Stimulated activated memory B cell treated with anti-CD40 and anti-IgM and Interleukin-4, amounts not matched to agents 10 μg/mL and 1 μg/mL and 100 μg/mL, for 72 hours (primary cell): ENCODE measurements at places on chromosomes 4 and X.

GRCh38 chr4:64001229-64001898 lies 407.9 kb downstream of the TECRL start:
- no peak for ATAC-seq

- no peak for ATAC-seq
Observed at GRCh38 chr4:139154134-139154421, 22.9 kb downstream of the ELF2 start.

DNA sequence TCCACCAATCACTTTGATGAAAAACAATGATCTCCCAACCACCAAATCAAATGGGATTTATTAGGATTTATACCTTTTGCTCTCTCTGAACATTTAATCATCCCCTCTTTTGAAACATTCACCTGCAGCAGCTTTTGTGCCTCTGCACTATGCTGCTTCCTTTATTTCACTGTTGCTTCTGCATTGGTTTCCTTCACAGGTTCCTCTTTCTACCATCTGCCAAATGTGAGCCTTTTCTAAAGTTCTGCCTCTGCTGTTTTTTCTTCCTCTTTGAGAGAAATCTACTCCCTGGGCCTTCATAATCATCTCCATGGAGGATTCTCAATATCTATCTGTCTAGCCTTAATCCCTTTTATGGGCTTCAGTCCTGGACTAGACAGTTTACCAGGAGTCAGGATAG lies 24.7 kb downstream of the CUL4B start:
- ATAC-seq = peak; percentile 72

- ATAC-seq = no peak
Observed at GRCh38 chr4:154312246-154312645, 179.4 kb downstream of the DCHS2 start.

- ATAC-seq = no peak
Observed at GRCh38 chr4:101177154-101177553, 170.2 kb downstream of the PPP3CA start.

- no peak for ATAC-seq
Observed at GRCh38 chr4:40212674-40213527, 16.1 kb downstream of the RHOH start.

DNA sequence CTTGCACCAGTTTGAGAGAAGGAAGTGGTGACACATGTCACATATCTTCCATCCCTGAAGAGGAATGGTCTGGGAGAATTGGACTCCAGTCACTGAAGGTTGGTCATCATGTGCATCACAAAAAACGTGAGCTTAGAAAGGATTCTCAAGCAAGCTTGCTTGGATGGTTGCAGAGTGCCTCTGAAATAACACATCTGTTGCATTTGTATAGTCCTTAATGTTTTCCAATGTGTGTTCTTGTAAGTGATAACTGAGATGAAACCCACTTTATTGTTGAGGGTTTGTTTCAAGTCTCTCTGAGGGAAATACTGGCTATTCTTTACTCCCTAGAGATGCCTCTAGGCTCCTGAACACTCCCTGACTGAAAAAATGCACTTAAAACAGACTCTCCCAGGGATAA lies 184.5 kb upstream of the MBNL3 start:
- no peak for ATAC-seq

GRCh38 chr4:156733582-156733981 lies 238.0 kb downstream of the PDGFC start:
- ATAC-seq = no peak

DNA sequence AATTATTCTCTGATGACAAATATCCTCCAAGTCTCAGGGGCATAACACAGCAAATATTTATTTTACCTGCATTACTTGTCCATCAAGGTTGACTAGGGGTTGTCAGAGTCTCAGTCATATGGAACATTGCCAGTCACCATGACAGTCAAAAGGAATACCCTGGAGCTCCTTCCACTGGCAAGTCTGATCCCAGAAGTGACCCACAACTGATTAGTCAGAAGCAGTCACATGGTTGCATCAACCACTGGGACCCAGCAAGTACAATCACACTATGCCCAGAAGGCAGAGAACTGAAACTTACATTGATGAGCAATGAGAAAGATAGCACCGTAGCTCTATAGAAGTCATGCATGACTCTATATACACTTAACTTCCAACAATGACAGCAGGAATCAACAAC lies 41.9 kb upstream of the SOD3 start:
- peak; percentile 41 for ATAC-seq

- no peak for ATAC-seq
Observed at GRCh38 chr4:8015512-8015911, 75.9 kb upstream of the AFAP1 start.

DNA sequence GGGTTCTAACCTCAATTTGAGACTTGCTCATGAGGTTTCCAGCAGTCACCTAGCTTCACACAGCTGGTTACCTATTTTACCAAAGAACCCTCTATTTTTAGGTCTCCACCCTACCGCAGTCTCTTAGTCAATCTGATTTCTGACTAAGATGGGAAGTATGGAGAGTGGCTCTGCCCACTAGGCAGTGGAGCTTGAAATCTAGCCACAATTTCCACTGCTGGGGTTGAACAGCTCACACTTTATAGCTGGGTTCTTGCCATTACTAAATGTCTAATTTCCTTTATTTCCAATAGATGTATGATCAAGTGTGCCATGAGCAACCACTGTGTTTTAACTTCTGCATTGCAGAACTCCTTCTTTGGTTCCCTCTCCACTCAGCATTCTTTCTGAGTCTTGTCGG lies 43.1 kb downstream of the GASK1B start:
- peak; percentile 54 for ATAC-seq
